ENCODE measurements at places on chromosomes 11 and 22.
A peak's percentile ranks its signal among the peaks of the same experiment; 100 is the strongest.

DNA sequence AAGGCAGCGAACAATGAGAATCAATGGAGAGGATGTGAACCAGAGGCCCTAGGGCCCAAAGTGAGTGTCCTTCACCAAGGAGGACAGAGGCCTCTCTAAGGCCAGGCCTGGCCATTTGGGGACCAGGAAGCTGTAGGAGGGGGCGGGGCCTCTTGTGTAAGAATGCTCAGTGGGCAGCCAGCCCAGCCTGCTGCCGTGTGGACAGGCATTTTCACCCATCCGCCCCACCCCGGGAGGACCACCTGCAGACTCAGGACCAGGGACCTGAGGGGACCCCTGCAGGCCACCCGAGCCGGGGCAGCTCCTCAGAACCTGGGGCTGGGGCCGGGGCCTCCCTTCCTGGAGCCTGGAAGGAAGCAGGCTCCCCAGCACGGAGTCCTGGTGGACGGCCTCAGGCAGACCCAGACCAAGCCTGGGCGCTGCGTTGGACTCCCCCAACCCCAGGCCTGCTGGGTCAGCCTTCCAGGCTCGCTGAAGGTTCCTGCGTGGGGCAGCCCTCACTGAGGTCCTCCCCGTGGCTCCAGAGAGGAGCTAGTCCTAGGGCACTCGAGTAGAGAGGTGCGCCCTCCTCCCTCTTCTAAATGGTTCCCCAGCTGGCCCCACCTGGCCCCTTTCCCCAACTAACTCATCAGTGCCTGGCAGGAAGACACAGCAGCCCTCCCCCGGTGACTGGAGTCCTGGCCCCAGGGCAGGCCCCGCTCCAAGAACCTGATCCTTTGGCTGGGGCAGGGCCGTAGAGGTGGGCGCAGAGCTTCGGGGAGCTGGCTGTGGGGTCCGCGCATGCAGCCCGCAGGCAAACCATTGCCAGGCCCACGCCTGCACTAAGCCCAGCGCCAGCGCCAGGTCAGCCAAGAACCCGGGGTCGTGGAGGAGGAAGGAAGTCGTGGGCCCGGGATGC, 1.5 kb upstream of the TRABD start:
- no peak for DNase-seq

GRCh38 chr22:42613872-42614301, 796 bp downstream of the POLDIP3 start:
- no peak for DNase-seq

DNA sequence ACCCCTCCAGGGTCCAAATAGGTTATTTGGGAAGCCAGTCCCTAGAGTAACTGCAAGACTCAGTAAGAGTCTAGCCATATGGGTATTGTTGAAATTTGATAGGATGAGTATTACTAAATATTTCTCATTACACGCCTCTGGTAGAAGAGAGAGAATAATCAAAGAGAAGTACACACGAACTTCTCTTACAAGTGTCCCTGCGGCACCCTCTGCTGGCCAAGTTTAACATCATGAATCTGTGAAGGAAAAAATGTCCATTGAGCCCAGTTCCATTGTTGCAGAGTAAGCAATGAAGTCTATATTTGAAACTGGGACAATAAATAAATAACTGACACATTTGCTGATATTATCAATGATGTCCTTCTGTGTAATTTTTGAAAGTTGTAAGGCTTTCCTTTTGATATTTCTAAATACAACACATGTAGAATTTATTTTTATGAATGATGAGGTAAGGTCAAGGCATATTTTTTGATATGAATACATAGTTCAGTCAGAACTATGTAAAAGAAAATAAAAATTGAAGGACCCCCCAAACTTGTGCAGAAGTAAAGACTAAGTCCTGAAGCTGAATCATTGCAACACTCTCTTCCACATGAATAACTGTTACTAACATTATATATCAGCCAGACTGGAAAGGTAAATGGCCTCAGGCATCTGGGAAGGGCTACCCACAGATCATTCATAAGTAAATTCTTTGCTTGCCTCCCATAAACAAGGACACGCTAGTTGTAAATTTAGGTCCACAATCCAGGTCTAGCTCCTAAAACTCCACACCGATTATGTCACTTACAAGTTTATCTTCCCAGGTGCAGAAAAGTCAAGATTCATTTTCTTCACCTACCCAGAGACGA, 10.0 kb downstream of the OR51L1 start:
- DNase-seq, result peak; percentile 25

DNA sequence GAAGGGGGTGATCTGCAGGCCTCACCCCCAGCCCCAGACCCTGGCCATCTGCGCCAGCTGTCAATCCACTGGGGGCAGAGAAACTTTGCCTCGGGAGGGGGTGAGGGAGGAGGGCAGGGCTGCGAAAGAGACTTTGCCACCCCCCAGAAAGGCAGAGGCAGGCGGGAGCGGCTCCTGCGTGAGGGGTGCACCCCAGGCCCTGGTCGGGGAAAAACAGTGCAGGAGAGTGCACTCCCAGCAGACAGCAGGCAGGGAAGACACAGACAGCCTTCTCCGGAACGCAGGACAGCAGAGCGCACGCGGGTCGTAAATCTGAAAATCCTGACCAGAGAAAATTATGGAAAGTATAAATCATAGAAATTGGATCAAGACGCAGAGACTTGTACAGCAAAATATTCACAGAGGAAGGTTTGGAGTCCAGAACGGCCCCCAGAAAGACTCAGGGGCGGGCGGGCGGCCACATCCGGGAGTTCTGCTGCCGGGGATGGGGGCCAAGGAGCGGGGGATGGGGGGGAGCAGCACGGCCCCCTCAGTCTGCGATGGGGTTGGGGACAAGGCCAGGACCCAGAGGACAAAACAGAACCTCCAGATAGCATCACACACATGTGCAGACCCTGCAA, 8.0 kb upstream of the MRPL23 start:
- no peak for DNase-seq

DNA sequence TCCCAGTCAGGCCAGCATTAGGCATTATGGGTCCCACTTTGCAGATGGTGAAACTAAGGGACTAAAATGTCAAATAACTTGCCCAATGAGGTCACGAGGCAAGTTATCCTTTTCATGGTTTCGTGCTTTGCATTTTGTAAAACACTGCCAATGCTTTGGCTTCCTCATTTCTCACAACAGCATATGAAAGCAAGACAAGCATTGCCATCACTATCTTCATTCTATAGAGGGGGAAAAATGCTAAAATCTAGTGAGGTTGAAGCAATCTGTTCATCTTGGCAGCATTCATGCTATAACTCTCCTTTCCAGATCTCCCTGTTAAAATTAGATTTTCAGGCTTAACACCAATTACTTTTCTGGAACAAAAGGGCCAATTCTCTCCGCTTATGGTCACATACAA, 14.8 kb downstream of the FAM181B start:
- DNase-seq, result no peak

GRCh38 chr11:29163231-29163630, 853.6 kb downstream of the KCNA4 start:
- DNase-seq, result no peak

GRCh38 chr22:25762147-25762546, 20.2 kb downstream of the MYO18B start:
- no peak for DNase-seq

DNA sequence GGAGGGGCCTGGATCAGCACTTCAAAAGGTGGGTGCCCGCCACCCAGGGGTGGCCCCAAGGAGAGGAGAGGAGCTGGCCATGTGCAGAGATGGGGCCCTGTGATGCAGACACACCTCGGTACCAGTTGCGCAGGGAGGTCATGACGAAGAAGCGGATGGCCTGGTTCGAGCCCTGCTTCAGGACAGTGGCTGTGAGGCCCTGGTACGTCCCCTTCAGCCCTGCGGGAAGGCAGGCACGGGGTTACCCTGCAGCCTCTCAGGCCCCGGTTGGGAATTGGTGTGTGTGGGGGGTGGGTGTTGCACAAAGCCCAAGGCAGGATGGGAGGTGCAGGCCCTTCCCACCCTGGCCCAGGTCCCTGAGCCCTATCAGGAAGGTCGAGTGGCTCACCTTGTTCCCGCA, 1.8 kb downstream of the SLC25A1 start:
- DNase-seq, result no peak

GRCh38 chr11:64545619-64546018, 45.4 kb upstream of the SLC22A12 start:
- no peak for DNase-seq

DNA sequence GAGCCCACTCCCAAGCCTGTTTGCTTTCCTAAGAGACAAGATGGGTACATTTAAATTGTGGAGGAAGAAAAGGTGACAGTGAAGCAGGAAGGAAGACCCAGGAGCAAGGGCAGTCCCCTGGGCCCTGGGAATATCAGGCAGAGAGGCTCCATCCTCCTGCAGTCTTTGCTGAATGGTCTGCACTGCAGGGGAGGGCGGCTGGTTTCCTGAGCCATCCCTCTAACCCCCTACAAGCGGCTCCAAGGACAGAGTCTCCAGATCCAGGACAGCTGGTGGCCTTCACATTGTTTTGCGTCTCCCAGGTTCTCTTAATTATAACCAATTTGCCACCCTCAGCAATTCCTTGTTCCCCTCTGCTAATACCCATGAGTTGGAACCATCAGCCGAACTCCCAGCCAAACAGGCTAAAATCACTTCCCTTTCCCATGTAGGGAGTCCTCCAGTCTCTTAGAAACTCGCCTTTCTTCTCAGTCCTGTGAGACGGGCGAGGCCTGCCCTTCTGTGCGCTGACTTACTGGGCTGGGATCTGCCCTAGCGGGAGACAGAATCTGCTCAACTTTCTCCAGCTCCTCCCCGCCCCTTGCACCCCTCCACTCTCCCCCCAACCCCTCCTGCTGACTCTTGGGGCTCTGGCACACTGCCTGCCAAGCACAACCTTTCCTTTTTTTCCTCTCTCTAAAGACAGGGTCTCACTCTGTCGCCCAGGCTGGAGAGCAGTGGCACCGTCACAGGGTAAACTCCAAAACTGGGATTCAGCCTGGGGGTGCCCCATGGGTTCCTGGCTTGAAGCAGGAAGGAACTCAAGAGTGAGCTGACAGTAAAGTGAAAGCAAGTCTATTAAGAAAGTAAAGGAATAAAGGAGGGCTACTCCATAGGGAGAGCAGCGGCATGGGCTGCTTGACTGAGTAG, 53.4 kb upstream of the EMID1 start:
- no peak for DNase-seq

- no peak for DNase-seq
Observed at GRCh38 chr11:111908639-111909305, 2.8 kb downstream of the CRYAB start.

- DNase-seq, result no peak
Observed at GRCh38 chr11:119479685-119480275, 56.8 kb upstream of the THY1 start.

- DNase-seq, result no peak
Observed at GRCh38 chr22:49411236-49411635, 416.4 kb downstream of the BRD1 start.

GRCh38 chr11:57432149-57432561, 5.2 kb upstream of the SLC43A3 start:
- DNase-seq, result no peak

- no peak for DNase-seq
Observed at GRCh38 chr11:125390946-125391345, 105.1 kb downstream of the FEZ1 start.

DNA sequence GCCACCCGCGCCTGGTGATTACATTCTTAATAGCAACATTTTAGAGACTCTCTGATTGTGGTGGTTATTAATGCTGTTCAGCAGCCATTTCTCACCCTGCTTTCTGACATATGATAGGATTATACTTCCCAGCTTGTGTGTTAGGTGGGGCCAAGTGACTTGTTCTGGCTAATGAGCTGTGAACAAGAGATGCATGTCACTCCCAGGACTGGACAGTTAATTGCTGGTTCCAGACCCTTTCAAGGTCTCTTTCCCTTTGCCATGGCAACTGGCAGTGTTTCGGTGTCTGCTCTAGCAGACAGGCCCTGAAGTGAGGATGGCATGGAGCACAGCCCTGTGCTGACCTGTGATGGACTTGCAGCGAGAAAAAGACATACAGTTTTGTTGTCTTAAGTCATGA, 8.9 kb upstream of the PTPRJ start:
- no peak for DNase-seq

GRCh38 chr11:110349138-110349996, 53.0 kb upstream of the RDX start:
- no peak for DNase-seq

All from HEK293T (cell line).